Activated naive CD4-positive, alpha-beta T cell (primary cell): ENCODE measurements at places on chromosomes 4 and X.

GRCh38 chr4:40825014-40825838, 75.5 kb downstream of the NSUN7 start:
- DNase-seq = no peak

GRCh38 chrX:35098419-35098818, 155.8 kb downstream of the FAM47B start:
- no peak for DNase-seq

GRCh38 chrX:13748486-13748885, 13.9 kb downstream of the OFD1 start:
- DNase-seq = no peak

- no peak for DNase-seq
These were observed 25.1 kb downstream of the XIAP start for GRCh38 chrX:123884809-123885408.

DNA sequence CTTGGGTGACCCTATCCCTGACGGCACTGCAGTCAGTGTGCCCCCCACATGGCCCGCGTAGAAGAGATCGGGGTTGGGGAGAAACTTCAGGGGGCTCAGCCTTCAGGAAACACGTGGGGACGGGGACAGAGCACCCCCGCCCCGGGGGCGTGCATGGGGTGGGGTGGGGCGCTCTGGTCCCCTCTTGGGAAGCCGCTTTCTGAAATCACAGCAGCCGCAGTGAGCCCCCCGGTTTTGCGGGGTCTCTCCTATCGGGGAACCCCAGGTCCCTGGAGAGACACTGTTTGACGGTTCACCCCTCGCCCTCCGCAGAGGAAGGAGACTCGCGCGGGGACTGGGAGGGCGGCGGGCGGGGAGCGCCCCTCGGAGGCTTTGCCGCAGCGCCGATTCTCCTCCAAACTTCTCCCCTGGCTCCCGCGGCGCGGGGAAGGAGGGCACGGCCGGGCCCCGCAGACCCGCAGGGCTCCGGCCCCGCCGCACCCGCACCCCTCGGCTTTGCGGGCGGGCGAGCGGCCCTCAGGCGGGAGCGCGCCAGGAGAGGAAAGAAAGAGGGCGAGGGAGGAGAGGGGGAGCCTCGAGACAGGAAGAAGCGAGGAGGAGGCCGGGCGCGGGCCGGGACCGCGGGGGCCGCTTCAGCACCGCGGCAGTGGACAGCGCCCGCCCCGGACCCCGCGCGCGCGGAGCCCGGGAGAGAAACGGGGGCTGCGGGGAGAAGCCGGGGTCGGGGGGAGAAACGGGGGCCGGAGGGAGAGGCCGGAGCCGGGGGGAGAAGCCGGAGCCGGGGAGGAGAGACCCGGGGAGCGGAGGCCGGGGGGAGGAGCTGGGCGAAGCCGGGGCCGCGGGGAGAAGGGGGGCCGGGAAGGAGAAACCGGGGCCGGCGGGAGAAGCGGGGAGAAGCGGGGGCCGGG, 612 bp downstream of the CPLX1 start:
- no peak for DNase-seq

- no peak for DNase-seq
These were observed 179.6 kb downstream of the CENPC start for GRCh38 chr4:67365661-67366245.

DNA sequence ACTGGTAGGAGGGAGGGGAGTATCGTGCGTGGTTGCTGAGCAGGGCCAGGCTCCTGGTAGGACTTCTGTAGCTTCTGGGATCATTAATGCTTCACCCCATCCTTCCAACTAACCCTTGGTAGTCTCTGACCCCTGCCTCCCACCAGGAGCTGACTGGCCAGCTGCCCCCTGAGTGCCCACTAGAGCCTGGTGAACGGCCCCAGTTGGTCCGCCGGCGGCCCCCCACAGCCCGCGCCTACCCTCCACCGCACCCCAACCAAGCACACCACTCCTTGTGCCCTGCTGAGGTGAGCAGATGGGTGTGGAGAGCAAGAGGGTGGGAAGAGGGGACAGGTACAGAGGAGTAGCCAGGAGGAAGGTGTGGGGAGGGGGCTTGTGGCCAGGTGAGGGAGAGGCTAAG, 4.9 kb downstream of the CCDC120 start:
- no peak for DNase-seq

DNA sequence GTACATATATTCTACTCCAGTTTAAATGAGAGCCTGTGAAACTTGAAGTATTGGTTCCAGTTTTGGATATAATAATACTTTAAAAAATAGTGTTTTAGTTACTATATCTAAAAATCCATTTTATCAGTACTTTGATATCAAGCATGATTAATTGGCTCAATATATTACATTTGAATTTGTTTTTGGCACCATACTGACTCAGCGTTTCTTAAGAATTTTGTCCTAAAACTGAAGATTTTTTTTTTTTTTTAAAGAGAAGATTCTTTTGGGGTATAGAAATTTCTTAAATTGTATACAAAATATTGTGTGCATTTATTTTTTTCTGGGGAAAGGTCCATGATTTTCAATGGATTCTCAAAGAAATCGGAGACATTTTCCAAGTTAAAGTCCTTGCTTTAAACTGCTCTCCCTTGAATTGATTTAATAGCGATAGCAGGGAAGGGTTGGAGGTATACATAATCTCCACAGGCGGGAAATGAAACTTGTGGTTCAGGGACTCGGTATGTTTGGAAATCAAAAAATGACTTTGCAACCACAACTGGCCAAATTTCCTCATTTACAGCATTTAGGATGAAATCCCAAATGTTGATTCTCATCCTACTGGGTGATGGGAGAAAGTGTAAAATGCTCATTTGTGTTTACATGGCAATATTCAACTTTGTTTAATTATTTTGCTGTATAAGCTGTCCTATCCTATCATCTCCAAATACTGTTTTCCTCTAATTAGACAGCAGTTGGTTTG, 62.3 kb downstream of the TMA16 start:
- DNase-seq = no peak

- no peak for DNase-seq
These were observed 1064.6 kb upstream of the SLIT2 start for GRCh38 chr4:19187096-19187495.

- DNase-seq = no peak
These were observed 38.2 kb downstream of the UGT2B7 start for GRCh38 chr4:69134471-69134870.

DNA sequence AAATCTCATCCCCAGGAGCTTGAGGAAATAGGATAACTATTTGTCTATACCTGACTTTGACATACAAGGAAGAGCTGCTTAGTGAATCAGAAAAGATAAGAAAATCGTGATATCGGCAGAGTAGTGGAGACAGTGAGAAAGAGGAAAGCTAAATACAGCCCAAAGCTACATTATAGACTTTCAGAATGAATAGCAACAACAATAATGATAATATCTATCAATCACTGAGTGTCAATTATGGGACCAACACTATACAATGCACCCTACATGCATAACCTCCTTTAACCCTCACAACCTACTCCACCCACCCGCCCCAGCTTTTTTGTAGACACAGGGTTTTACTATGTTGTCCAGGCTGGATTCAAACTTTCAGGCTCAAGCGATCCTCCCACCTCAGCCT, 205.1 kb downstream of the PPP3CA start:
- no peak for DNase-seq

GRCh38 chr4:74364256-74364651, 691 bp upstream of the EREG start:
- DNase-seq = no peak

DNA sequence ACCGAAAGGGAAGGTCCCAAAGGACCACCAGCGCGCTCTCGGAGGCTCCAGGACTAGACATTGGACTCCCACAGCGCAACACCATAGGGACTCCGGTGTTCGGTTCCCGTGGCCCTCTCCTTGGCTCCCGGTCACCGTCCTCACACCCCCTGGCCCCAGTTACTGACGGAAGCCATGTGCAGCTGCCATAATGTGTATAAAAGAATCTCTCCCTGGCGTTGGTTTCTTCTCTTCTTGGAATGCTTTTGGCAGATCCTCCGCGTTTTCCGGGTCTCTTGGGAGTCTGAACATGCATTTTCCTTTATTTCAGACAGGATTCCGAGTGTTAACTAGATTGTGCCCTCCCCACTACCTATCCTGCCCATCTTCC, 69.8 kb downstream of the FBXO8 start:
- no peak for DNase-seq

GRCh38 chrX:154409222-154409871, at the start of gene DNASE1L1:
Gene DNASE1L1 (minus strand): TSS chrX:154409254. CDS start chrX:154405568, 3,686 bp downstream.
- no peak for DNase-seq

- DNase-seq = no peak
These were observed 270.3 kb downstream of the DTHD1 start for GRCh38 chr4:36551697-36552214.

DNA sequence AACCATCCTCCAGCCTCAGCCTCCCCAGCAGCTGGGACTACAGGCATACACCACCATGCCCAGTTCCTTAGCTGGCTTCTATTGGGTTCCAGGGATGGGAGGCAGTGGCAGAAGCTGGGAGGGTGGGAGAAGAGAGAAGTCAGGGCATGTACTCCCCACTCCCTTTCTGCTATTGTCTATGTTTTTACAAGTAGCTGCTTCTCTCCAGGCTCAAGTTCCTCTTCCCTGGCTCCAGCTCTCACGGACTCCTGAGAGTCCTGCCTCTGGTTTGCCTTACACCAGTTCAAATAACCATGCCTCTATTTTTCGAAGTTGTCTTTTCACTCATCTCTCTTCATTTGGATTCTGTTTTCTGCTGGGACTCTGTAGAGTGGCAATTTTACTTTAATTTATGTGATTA, 2.9 kb downstream of the TBC1D9 start:
- DNase-seq = no peak
